ENCODE measurements at places on chromosomes 11 and 22.

DNA sequence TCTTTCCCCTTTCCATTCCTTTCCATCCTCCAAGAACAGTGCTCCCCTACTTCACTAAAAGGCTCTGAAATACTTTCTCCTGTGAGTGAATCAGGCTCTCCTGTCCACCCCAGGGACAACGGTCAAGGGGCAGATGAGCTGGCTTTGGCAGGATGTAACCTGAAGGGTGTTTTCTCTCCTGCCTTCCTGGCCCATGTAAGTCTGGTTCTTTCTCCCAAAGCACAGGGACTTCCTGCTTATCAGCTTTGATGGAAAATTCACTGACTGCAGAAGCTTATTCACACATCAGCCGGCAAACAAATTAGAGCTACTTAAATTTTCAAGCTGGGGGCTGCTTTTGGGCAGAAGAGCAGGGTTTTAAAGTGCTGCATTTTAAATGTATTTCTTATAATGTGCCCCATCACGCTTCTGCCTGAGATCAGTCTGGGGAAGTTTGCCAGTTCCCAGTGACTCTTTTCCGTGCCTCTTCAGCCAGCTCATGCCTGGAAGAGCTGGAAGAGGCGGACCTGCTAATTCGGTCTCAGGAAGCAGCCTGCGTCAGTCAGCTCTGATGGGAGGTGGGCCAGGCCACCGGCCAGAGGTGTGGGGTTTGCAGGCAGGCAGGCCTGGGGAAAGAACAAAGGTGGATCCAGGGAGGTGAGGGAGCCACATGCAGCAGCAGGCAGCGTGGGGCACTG is 140.4 kb upstream of the TBCEL start:
- no peak for DNase-seq

GRCh38 chr11:111680486-111681175 is 78.4 kb downstream of the SIK2 start:
- DNase-seq = no peak

DNA sequence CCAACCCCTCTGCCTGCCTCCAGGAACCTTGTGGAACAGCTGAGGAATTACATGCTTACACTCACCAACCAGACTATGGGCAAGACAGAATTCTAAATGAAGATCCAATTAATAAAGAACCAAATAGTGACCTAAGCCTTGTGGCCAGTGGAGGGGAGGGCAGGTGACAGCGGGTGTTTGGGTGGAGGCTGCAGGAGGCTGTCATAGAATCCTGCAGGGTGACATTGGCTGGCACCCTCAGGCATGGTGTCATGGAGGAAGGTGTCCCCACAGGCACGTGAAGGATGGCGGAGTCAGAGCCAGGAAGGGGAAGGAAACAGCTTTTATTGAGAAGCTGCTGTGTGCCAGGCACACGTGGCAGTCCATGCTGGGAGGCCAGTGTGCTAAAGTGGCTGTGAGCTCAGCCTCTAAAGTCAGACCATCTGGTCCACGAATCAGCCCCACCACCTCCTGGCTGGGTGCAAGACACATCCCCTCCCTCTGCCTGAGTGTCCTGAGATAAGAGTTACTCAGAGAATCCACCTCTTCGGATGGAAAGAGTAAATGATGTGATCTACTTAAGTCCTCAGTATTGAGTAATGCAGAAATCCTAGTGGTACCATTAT is 8.7 kb downstream of the MYO18B start:
- DNase-seq = no peak

DNA sequence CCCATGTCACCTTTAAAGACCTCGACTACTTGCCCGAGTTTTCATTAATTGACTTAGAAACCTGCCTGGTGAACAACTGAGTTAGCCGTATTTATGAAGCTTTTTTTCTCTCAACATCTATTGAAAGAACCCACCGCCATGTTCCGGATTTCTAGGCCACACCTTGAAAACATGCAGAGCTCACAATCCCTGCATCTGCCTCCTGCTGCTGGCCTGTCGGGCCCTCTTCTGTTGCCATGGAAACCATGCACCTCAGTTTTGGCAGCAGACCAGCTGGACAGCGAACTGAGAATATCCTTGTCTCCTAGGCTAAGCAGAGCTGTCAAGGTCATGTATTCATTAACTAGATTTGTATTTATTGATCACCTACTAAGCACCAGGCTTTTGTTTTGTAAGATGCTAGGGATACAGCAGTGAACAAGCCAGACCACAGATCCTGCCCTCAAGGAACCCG is 4.3 kb upstream of the PATZ1 start:
- peak; percentile 3 for DNase-seq

Data from left renal cortex interstitium (tissue), 4 donors.